ENCODE measurements at places on chromosomes 11 and 22. TPM values are rescaled to one million over a fixed set of nuclear protein-coding genes. Genes with fewer than 3 reads are reported as not detected.
A peak's percentile ranks its signal among the peaks of the same experiment; 100 is the strongest.

- H3K4me1 ChIP-seq: peaks cover 53% of the 10 kb centered on the region
- no peak overlapping the region for H3K27ac ChIP-seq
- no peaks in the 10 kb centered on the region for H3K27me3 ChIP-seq
These were observed 7.4 kb downstream of the MSANTD4 start for GRCh38 chr11:106014620-106015019.

DNA sequence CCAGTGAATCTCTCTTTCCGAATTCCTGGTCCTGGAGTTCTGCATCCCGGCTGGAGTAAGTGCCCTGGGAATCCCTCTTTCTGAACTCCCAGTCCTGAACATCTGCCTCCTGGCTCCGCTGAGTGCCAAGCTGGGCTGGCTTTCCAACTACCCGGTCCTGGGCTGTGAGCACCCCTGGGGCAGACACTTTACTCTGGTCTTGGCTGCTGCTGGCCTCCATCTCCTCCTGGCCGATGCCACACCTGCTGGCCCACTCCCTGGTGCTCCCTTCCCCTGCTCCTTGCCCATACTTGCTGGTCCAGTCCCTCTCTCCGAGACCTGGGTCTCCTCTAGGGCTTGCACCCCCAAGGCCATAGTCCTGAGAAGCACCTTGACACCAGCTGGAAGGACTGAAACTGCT lies 14.7 kb downstream of the TNKS1BP1 start:
- H3K27ac ChIP-seq: no peak overlapping the region
- H3K27me3 ChIP-seq: no peaks in the 10 kb centered on the region
- no peak overlapping the region for H3K4me3 ChIP-seq
- DNase-seq: no peak
- H3K36me3 ChIP-seq: peaks cover 20% of the 10 kb centered on the region

DNA sequence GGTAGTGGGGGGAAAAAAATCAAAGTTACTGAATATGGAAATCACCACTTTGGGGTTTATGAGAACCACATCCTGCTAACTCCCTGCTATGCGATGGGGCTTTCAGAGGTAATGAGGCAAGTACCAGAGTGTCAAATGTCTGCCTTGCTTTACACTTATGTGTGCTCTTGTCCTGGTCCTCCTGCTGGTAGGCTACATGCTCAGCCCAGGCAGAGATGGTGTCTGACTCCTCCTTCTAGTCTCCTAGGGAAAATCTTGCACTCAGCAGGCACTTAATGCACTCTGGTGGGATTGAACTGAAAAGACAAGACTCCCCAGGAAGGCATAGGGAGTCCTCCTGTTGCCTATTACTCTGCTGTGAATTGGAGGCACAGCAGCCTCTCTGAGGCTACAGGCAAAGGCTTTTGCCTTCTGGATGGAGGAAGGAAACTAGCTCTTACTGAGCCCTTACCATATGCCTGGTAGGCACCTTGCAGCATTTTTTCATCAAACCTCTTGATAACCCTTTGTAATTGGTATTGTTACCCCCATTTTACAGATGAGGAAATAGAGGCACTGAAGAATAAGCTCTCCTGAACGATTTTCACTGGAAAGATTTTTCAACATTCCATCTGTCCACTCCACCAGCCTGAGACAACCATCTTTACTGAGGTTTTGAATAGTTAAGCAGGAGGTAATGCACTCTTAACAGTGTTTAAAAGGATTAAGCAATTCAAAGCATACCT lies 132.1 kb upstream of the PAX6 start:
- no peaks in the 10 kb centered on the region for H3K4me1 ChIP-seq
- no peak overlapping the region for H3K27ac ChIP-seq
- no peak overlapping the region for H3K4me3 ChIP-seq
- DNase-seq: no peak
- peaks cover 7% of the 10 kb centered on the region for H3K27me3 ChIP-seq

- H3K36me3 ChIP-seq: no peaks in the 10 kb centered on the region
- no peak overlapping the region for H3K4me3 ChIP-seq
- H3K27me3 ChIP-seq: peaks cover 4% of the 10 kb centered on the region
- H3K27ac ChIP-seq: no peak overlapping the region
- DNase-seq: no peak
These were observed 39.1 kb downstream of the SCUBE2 start for GRCh38 chr11:9052316-9052715.

DNA sequence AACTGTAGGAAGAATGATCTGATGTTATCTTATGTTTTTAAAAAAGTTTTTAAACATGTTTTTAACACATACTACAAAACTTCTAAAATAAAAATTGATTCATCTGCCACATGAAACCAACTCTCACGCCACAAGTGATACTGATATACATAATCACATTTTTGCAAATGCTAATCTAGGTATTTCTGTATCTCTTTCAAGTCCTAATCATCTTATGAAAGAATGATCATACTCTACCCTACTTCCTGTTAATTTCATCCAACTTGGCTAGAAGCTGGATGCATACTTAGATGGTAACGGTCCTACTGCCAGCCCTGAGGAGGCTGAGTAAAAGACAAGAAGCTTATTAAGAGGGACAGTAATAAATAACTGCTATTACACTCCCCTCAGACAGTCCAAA lies 19.2 kb downstream of the THAP12 start:
- DNase-seq: no peak
- no peak overlapping the region for H3K27ac ChIP-seq
- H3K36me3 ChIP-seq: peaks cover 37% of the 10 kb centered on the region
- H3K4me3 ChIP-seq: no peak overlapping the region
- peaks cover 24% of the 10 kb centered on the region for H3K4me1 ChIP-seq

- H3K4me1 ChIP-seq: peaks cover 67% of the 10 kb centered on the region
- H3K36me3 ChIP-seq: peaks cover 13% of the 10 kb centered on the region
- peak overlapping the region; percentile 64 for H3K27ac ChIP-seq
- peak overlapping the region; percentile 20 for H3K4me3 ChIP-seq
- H3K27me3 ChIP-seq: no peaks in the 10 kb centered on the region
These were observed 16.0 kb downstream of the BCL9L start for GRCh38 chr11:118909619-118910308.

DNA sequence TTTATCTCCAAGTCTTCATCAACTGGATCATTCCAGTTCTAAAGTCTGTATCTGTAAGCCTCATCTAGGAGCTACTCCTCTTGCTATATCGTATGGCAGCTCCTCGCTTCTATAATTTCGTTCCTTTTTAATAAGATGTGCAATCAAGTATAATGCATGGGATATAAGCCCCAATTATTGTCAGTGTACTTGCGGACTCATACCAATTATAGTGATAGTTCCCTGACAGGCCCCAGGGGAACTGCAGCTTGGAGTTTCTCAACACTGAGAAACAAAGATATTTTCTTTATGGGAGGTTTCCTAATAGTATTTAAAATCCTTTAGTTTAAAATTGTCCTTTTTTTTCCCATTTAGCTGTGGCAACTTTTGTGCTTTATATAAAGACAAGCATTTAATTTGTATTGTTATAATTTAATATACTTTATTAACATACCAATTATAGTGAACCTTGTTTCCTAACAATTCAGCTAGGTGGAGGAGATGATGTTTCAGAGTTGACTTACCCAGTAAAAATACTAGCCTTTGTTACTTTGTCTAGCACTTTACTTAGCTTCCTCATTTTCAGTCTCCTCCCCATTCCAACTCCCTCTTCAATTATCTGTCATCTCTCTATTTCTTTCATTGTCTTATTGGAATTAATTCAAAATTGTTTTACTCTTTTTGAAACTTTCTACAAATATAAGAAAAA lies 25.3 kb upstream of the DDX17 start:
- H3K27ac ChIP-seq: peak overlapping the region; percentile 83
- no peaks in the 10 kb centered on the region for H3K27me3 ChIP-seq
- H3K4me3 ChIP-seq: peak overlapping the region; percentile 7
- no peaks in the 10 kb centered on the region for H3K36me3 ChIP-seq
- no peak for DNase-seq

- H3K4me3 ChIP-seq: peak overlapping the region; percentile 89
- peaks cover 38% of the 10 kb centered on the region for H3K4me1 ChIP-seq
- no peak overlapping the region for H3K27ac ChIP-seq
- peaks cover 2% of the 10 kb centered on the region for H3K36me3 ChIP-seq
- H3K27me3 ChIP-seq: peaks cover 43% of the 10 kb centered on the region
These were observed 2.1 kb downstream of the ADM start for GRCh38 chr11:10307022-10307399.

- DNase-seq: no peak
- no peak overlapping the region for H3K27ac ChIP-seq
- no peak overlapping the region for H3K4me3 ChIP-seq
- H3K27me3 ChIP-seq: no peaks in the 10 kb centered on the region
- H3K4me1 ChIP-seq: no peaks in the 10 kb centered on the region
These were observed 40.8 kb downstream of the ELFN2 start for GRCh38 chr22:37386441-37386840.

DNA sequence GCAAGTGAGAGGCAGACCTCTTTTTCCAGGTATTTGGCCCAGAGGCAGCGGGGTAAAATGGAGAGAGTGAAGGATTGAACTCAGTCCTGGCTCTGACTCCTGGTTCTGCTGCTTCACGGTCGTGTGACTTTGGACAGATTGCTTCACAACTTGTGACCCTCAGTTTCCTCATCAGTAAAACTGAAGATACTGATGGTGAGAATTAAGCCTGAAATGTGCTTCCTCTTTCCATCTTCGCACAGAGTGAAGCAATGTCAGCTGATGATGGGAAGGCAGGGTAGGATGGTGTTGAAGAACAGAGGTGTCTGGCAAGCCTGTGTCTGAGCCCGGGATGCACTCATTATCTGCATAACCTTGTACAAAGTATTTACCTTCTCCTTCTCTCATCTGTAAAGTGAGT lies 59.0 kb downstream of the UBASH3B start:
- no peak overlapping the region for H3K4me3 ChIP-seq
- H3K36me3 ChIP-seq: no peaks in the 10 kb centered on the region
- no peak overlapping the region for H3K27ac ChIP-seq
- H3K4me1 ChIP-seq: peaks cover 20% of the 10 kb centered on the region
- DNase-seq: no peak

Gene SERGEF
- 42.7 TPM for total RNA-seq

Gene C11orf86
- total RNA-seq: not detected

Gene GLB1L3
- total RNA-seq: 7.1 TPM

Gene LRRC56
- 1.3 TPM for total RNA-seq

Gene LMO1
- not detected for total RNA-seq

Gene CCDC89
- not detected for total RNA-seq

Gene MPZL3
- total RNA-seq: 47.3 TPM

Gene SCN4B
- total RNA-seq: 0.36 TPM
